ENCODE measurements at places on chromosomes 6 and 20. TPM values are rescaled to one million over a fixed set of nuclear protein-coding genes. Genes with fewer than 3 reads are reported as not detected.

The PMEPA1 gene
- total RNA-seq, result 99.2 TPM

The TJAP1 gene
- total RNA-seq, result 6.4 TPM

The GSTA2 gene
- not detected for total RNA-seq

GRCh38 chr6:152661776-152662175 lies 24.6 kb upstream of the SYNE1 start:
- no peak for DNase-seq

GRCh38 chr6:35025232-35026188 lies 115.6 kb downstream of the TCP11 start:
- DNase-seq, result no peak

DNA sequence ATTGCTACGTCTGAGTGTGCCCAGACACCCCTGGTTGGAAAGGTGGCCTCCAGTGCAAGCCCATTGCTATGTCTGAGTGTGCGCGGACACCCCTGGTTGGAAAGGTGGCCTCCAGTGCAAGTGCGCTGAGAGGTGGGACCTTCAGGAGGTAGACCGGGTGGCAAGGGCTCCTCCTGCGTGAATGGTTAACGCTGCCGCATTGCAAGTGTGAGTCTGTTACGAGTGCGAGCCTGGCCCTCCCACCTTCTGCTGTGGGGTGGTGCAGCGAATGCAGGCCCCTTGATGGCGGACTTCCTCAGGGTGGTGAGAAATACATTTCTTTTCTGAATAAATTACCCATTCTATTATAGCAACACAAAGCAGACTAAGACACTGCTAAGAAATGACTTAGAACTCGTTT lies 208.8 kb downstream of the DLL1 start:
- no peak for DNase-seq

DNA sequence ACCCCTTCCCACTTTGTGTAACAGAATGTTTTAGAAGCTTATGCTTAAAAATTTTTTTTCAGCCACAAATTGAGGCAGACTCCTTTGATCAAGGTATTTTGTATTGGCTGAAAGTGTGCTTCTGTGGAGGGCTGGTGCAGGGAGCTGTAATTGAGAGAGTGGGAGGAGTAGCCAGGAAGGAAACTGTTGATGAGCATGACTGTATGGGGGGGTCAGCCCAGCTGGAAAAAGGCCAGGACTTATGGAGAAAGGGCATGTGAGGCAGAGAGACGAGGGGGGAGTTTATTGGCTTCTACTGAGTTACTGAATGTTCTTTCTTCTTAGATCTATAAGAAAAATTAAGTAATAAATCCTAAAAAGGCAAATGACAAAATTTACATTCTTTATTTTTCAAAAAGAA lies 13.4 kb downstream of the RFPL4B start:
- DNase-seq, result peak; percentile 3

DNA sequence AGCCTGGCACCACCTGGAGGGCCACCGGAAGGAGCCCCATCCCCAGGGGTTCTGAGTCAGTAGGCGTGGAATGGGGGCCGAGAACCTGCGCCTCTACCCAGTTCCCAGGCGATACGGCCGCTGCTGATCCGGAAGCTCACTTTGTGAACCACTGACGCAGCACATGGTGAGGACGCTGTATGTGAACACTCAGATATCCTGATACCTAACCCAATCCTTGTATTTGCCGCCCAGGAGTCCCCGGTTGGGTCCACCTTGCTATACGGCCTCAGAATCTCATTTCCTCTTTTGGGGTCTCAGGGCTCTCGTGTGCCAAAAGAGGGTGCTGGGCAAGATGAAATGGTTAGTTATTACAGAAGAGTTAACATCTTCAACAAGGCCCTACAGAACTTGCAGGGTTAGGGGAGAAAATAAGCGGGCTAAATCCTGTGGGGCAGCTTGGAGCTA lies 604 bp upstream of the RAB5IF start:
- DNase-seq, result peak; percentile 27
